Bladder microvascular endothelial cell (primary cell): ENCODE measurements at places on chromosomes 2 and 18. TPM values are rescaled to one million over a fixed set of nuclear protein-coding genes. Genes with fewer than 3 reads are reported as not detected.

Gene TUBA4B
- total RNA-seq, result not detected in 2 replicates

Gene ANKMY1
- total RNA-seq, result 2.4 and 9.1 TPM in 2 replicates

Gene ST8SIA5
- 0.06 TPM in 1 of 2 replicates, not detected in the other for total RNA-seq

Gene REG3G
- not detected in 2 replicates for total RNA-seq

Gene TRIM43
- not detected in 2 replicates for total RNA-seq

Gene PKDCC
- 0.81 and 5.2 TPM in 2 replicates for total RNA-seq

Gene LTBP1
- total RNA-seq, result 9.2 and 29.9 TPM in 2 replicates
